IMR-90 (cell line): ENCODE measurements at places on chromosomes 2 and 18. TPM values are rescaled to one million over a fixed set of nuclear protein-coding genes. Genes with fewer than 3 reads are reported as not detected.

Gene FER1L5
- 0.28 and 0.36 TPM in 2 replicates for total RNA-seq

Gene NAT8
- not detected in 2 replicates for total RNA-seq

Gene CFAP65
- total RNA-seq = not detected in 2 replicates

Gene SAG
- total RNA-seq = not detected in 2 replicates

Gene MEIS1
- total RNA-seq = 157 and 209 TPM in 2 replicates

- DNase-seq = no peak
Observed at GRCh38 chr18:54991981-54992380, 32.7 kb upstream of the CCDC68 start.

DNA sequence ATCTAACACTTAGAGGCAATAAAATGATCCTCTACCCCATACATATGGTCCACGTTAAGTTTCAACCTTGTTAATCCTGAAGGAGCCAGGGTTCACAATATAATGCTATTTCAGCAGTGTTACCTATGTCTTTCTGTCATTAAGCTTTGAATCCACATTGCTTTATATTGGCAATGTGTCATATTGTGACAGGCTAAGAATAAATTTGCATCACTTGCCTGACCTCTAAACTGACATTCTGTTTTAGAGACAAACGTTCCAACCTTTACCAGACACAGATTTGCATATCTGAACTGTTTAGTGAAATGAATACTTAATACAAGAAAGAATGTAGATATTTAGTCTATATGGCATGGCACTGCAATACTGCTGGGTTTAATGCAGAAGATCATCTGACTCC is 98.4 kb downstream of the UNC80 start:
- DNase-seq = no peak

DNA sequence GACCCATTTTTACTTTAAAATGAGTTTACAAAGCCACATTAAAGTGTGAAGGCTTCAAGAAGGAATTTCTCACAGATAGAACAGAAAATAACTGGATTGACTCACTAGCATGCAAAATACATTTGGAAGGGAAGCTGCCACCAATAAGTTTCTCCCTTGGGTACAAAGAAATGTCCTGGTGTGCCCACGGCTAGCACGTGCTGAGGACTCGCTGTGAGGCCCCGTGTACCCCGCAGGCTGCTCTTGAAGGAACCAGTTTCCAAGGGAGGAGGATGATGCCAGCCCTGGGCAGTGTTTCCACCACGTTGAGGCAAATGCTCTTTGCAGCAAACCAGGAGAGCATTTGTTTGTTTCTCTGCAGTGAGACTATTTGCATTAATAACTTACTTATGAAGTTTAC is 207.3 kb downstream of the SH3RF3 start:
- no peak for DNase-seq

DNA sequence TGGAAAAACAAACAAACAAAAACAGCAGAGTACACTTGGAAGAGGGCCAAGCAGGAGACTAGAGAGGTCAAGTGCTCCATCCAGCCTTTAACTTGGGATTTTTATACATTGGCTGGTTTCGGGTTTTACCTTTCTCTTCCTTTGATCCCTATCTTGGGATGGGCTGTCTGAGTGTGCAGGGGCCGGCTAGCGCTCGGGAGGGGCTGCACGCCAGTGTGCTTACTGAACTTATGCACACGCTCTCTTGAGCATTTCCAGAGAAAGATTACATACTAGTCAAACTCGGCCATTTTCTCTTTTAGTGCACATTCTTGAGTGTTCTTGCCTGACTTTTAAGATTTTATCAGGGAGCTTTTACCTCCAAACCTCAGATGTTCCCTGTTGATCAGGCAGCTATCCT is 707.8 kb downstream of the DSC3 start:
- no peak for DNase-seq

DNA sequence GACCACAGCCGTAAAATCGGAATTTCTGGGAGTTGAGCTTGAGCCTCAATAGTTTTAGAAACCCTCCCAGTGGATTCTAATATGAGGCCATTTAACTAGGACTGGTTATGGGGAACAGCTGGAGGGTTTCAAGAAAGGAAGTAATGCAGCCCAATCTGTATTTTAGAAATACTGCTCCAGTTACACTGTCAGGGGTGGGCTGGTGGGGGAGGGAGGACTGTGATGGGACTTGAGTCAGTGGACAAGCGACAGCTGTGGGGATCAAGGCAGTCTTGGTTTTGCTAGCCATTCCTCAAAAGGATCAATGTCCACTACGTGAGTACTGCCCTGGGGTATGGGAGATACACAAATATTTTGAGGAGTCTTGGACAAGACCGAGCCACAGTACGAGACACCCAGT is 34.8 kb downstream of the ASB1 start:
- DNase-seq = no peak
